Gastrocnemius medialis (tissue), 4 donors: ENCODE measurements at places on chromosomes 13 and 19.

DNA sequence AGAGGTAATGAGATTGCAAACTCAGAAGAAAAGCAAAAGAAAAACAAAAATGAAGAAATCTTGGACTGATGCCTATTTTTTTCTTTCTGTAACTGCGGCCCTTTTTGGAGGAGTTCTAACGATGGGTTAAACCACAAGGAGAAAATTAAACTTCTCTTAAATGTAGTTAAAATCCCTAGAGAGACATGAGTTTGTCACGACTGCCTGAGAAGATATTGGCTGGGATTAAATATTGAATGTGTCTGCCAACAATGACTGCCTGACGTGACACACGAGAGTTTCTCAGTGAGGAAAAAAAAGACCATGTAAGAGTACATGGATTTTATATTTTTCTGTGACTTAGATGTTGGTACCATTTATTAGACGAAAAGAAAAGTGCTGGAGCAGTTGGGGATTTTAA, 1013.4 kb downstream of the PCDH9 start:
- no peaks in the 10 kb centered on the region for H3K36me3 ChIP-seq
- no peak for DNase-seq
- no peak overlapping the region for H3K4me3 ChIP-seq

DNA sequence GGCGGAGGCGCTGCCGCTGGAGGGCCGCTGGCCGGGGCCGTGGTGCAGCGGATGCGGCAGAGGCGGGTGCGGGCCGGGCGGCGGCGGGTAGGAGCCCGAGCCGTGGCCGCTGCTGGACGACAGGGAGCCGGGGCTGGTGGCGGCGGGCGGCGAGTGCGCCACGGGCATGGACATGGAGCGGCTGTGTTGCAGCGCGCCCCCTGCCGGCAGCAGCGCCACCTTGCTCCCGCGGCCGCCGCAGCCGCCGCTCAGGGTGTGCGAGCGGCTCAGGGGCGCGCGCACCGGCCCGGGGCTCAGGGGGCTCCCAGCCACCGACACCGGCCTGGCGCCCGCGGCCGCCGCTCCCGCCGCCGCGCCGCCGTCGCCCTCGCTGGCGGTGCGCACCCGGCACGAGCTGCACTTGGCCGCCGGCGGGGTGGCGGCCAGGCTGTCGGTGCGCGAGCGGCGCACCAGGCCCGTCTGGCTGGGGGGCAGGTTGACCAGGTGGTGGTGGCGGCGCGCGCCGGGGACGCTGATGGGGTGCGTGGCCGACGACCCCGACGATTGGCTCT, 1.7 kb downstream of the IRS2 start:
- H3K27ac ChIP-seq, result peak overlapping the region; percentile 85
- peaks cover 14% of the 10 kb centered on the region for H3K4me1 ChIP-seq
- H3K27me3 ChIP-seq, result no peaks in the 10 kb centered on the region

GRCh38 chr19:14565765-14566711, 5.8 kb downstream of the NDUFB7 start:
- H3K27me3 ChIP-seq, result no peaks in the 10 kb centered on the region
- DNase-seq, result no peak
- no peak overlapping the region for H3K4me3 ChIP-seq
- H3K36me3 ChIP-seq, result no peaks in the 10 kb centered on the region
- H3K27ac ChIP-seq, result no peak overlapping the region

- no peaks in the 10 kb centered on the region for H3K27me3 ChIP-seq
- H3K36me3 ChIP-seq, result no peaks in the 10 kb centered on the region
- no peak overlapping the region for H3K27ac ChIP-seq
- no peaks in the 10 kb centered on the region for H3K4me1 ChIP-seq
Observed at GRCh38 chr13:112545856-112546255, 42.1 kb downstream of the TUBGCP3 start.

- H3K36me3 ChIP-seq, result no peaks in the 10 kb centered on the region
- no peak for DNase-seq
- H3K27me3 ChIP-seq, result no peaks in the 10 kb centered on the region
- no peak overlapping the region for H3K27ac ChIP-seq
- no peak overlapping the region for H3K4me3 ChIP-seq
Observed at GRCh38 chr19:43485951-43486350, 18.6 kb downstream of the PHLDB3 start.

DNA sequence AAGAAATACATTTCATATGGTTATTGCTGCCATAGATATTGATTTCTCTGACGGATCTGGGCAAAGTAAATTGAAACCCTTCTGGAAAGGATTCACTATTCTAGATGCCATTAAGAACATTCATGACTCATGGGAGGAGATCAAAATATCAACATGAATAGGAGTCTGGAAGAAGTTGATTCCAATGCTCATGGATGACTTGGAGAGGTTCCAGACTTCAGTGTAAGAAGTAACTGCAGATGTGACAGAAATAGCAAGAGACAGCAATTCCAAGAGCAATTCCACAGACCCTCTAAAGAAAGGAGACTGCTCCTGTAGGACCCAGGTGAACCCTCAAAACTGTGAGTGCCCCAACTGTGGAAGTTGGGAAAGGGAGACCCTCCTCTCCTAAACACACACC, 30.9 kb upstream of the KCTD12 start:
- no peaks in the 10 kb centered on the region for H3K36me3 ChIP-seq
- no peak for DNase-seq
- H3K27ac ChIP-seq, result no peak overlapping the region
- no peak overlapping the region for H3K4me3 ChIP-seq
- no peaks in the 10 kb centered on the region for H3K4me1 ChIP-seq

DNA sequence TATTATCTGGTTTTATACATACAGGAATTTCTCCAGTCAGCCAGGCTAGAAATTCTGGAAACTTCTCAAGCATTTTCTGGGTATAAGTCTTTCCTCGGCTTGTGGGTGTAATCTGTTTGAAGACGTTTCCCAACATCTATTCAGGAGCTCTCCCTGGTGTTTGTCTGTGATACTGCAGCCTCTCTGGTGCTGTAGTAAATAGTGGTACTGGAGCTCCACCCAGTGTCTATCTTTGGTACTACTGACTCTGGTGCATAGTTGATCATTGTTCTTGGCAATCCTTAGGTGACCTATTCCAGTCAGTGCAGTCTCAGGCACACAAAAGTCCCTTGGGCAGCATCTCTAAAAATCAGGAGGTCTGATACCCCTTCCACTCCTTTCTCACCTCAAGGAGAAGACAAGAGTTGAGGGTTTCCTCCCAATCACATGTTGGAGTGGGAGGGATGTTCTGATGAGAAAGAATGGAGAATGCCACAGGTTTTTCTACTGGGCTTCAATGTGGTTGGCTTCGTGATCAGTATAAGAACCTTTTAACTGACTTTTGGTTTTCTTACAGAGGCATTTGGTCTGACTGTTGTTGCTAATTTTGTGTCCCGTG, 115.5 kb downstream of the CYSLTR2 start:
- H3K36me3 ChIP-seq, result no peaks in the 10 kb centered on the region
- DNase-seq, result peak; percentile 51
- H3K27ac ChIP-seq, result no peak overlapping the region
- no peak overlapping the region for H3K4me3 ChIP-seq
- H3K27me3 ChIP-seq, result no peaks in the 10 kb centered on the region

- H3K27ac ChIP-seq, result no peak overlapping the region
- H3K27me3 ChIP-seq, result no peaks in the 10 kb centered on the region
- H3K4me3 ChIP-seq, result no peak overlapping the region
- no peak for DNase-seq
Observed at GRCh38 chr19:14732510-14732909, 42.7 kb downstream of the ZNF333 start.

- no peaks in the 10 kb centered on the region for H3K27me3 ChIP-seq
- no peak for DNase-seq
- peaks cover 45% of the 10 kb centered on the region for H3K4me1 ChIP-seq
- H3K4me3 ChIP-seq, result no peak overlapping the region
- H3K27ac ChIP-seq, result no peak overlapping the region
- no peaks in the 10 kb centered on the region for H3K36me3 ChIP-seq
Observed at GRCh38 chr13:35481777-35482176, 5.3 kb upstream of the MAB21L1 start.

- H3K36me3 ChIP-seq, result no peaks in the 10 kb centered on the region
- no peak overlapping the region for H3K4me3 ChIP-seq
- no peaks in the 10 kb centered on the region for H3K4me1 ChIP-seq
- no peaks in the 10 kb centered on the region for H3K27me3 ChIP-seq
Observed at GRCh38 chr13:31797154-31797775, 57.9 kb downstream of the RXFP2 start.

- no peaks in the 10 kb centered on the region for H3K36me3 ChIP-seq
- no peaks in the 10 kb centered on the region for H3K27me3 ChIP-seq
- H3K4me1 ChIP-seq, result no peaks in the 10 kb centered on the region
- no peak overlapping the region for H3K4me3 ChIP-seq
- DNase-seq, result no peak
- H3K27ac ChIP-seq, result peak overlapping the region; percentile 21
Observed at GRCh38 chr19:10238172-10238783, 7.1 kb upstream of the S1PR2 start.

GRCh38 chr19:49398001-49398615, 10.1 kb downstream of the KASH5 start:
- no peaks in the 10 kb centered on the region for H3K4me1 ChIP-seq
- H3K27ac ChIP-seq, result no peak overlapping the region

- H3K27ac ChIP-seq, result no peak overlapping the region
- peaks cover 8% of the 10 kb centered on the region for H3K4me1 ChIP-seq
- no peaks in the 10 kb centered on the region for H3K36me3 ChIP-seq
- H3K4me3 ChIP-seq, result no peak overlapping the region
- no peak for DNase-seq
- no peaks in the 10 kb centered on the region for H3K27me3 ChIP-seq
Observed at GRCh38 chr19:30757837-30758617, 385.8 kb downstream of the ZNF536 start.

DNA sequence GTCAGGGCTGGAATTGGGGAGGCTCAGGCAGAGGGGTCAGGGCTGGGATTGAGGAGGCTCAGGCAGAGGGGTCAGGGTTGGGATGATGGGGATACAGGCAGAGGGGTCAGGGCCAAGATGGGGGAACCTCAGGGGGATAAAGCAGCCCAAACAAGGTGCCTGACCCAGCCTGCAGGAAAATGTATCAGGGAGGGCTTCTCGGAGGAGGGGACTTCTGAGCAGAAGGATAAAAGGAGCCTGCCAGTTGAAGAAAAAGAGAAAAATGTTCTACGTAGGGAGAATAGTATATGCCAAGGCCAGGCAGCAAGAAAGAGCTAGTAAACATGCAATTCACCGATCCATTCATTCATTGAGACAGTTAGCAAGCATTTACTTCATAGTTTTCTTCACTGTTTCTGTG, 84.8 kb downstream of the MAP4K1 start:
- DNase-seq, result no peak
- H3K4me1 ChIP-seq, result no peaks in the 10 kb centered on the region
- peaks cover 79% of the 10 kb centered on the region for H3K36me3 ChIP-seq
- H3K27ac ChIP-seq, result no peak overlapping the region

DNA sequence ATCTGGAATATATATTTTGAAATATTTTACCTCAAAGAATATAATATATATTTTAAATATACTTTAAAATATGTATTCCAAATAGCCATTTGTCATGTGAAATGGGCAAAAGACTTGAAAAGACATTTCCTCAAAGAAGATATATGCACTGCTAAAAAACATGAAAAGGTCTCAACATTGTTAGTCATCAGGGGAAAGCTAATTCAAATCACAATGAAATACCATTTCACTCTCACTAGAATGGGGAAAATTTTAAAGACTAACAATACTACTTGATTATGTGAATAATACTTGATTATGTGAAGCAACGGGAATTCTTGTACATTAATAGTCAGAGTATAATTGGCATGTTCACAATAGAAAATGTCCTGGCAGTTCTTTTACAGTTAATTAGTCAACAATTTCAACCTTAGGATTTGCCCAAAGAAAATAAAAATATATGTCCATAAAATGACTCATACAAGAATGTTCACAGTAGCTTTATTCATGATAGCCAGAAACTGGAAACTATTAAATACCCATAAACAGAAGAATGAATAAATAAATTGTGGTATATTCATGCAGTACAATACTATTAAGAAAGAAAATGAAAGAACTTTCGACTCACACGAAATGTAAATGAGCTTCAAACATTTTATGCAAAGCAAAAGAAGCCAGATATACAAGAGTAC, 6.8 kb upstream of the KBTBD6 start:
- H3K4me3 ChIP-seq, result no peak overlapping the region
- H3K27ac ChIP-seq, result no peak overlapping the region
- no peaks in the 10 kb centered on the region for H3K27me3 ChIP-seq
- DNase-seq, result no peak

DNA sequence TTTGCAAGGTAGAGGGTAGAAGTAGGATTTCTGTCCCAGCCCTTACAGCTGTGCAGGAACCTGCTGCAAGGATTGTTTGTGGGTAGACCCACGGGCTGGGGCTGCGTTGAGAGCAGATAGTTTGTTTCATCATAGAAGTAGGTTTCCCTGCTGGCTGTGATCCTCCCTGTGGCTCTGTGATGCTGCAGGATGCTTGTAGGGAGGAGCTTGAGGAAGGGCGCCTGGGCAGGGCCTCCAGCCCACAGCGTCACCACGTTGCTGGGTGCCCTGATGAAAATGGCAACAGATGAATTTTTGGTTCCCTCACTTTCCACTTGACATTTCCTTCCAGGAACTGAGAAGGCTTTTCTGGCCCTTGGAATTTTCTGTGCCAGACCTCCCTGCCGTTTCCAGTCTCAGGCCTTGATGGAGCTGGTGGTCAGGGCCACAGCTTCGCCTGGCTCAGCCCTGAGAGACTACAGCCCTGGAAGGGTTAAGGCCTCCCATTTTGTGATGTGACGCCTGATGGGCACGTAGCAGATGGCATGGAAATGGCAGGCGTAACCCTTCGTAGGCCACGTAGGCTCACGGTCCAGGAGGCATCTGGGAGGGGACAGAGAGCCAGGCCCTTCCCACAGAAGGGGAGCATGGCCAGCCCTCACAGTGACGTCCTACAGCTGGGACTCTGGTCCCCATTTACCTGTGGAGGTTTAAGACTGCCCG, 42.2 kb downstream of the GATAD2A start:
- no peaks in the 10 kb centered on the region for H3K27me3 ChIP-seq
- no peak overlapping the region for H3K4me3 ChIP-seq
- H3K27ac ChIP-seq, result peak overlapping the region; percentile 52
- no peaks in the 10 kb centered on the region for H3K36me3 ChIP-seq
- peaks cover 46% of the 10 kb centered on the region for H3K4me1 ChIP-seq

DNA sequence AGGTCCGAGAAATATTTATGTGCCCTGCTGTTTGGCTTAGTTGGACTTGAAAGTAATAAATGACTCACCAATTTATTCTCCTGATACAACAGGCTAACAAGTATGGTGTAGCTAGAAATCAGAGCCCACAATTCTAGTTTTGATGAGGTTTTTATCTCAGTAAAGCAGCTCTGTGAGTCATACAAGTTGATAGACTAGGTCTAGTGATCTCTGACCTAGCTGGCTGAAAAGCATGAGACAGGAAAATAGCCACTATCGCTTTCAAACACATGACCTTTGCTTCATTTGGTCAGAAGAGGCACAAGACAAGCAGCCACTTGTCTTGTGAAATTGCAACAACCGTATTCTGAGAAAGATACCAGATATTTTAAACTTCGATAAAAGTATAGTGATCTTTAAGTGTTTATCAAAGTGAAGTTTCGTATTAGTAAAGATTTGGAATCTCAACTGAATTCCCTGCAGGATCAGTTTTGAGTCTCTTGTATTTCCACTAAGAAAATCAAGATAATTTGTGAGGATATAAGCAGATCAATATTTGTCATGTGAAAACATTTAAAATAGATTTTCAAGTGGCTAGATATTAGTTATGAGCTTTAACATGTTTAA, 126.7 kb downstream of the MAB21L1 start:
- peaks cover 18% of the 10 kb centered on the region for H3K4me1 ChIP-seq
- H3K36me3 ChIP-seq, result no peaks in the 10 kb centered on the region
- peak overlapping the region; percentile 48 for H3K27ac ChIP-seq
- no peak overlapping the region for H3K4me3 ChIP-seq
- no peaks in the 10 kb centered on the region for H3K27me3 ChIP-seq
- peak; percentile 7 for DNase-seq
